ENCODE measurements at places on chromosomes 5 and 9.

GRCh38 chr9:134758949-134759607, 117.5 kb downstream of the COL5A1 start:
- DNase-seq = no peak

- DNase-seq = peak; percentile 45
Measured at GRCh38 chr5:178551059-178551458, 39.1 kb downstream of the COL23A1 start.

DNA sequence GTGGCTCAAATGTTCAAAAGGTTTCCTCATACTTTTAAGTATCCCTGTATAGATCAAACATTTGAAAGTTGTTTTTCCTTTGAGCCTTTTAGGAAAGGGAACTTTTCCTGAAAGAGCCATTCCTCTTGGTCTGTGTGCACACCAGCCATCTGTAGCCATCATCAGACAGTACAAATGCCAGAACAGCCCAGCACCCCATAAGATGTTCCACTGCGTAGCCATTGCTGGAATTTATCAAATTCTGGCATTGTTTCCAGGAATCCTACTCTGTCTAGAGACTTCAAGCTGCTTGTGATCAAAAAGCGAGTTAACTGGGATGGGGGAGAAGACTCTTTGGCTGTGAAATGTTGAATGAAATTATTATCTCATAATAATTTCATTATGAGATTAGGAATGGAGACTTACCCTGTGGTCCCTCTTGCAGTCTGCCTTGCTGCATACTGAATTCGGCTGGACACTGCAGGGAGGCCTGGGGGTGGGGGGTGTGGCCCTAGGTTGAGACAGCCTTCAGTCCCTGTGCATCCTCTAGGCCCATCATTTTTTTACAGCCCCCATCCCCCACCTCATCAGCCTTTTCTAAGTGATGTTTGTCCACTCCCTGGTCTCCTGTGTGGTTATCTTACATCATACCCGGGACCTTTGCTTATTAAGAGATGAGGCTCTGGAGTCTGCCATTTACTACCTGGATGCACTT, 99.8 kb downstream of the RALGPS1 start:
- no peak for DNase-seq

DNA sequence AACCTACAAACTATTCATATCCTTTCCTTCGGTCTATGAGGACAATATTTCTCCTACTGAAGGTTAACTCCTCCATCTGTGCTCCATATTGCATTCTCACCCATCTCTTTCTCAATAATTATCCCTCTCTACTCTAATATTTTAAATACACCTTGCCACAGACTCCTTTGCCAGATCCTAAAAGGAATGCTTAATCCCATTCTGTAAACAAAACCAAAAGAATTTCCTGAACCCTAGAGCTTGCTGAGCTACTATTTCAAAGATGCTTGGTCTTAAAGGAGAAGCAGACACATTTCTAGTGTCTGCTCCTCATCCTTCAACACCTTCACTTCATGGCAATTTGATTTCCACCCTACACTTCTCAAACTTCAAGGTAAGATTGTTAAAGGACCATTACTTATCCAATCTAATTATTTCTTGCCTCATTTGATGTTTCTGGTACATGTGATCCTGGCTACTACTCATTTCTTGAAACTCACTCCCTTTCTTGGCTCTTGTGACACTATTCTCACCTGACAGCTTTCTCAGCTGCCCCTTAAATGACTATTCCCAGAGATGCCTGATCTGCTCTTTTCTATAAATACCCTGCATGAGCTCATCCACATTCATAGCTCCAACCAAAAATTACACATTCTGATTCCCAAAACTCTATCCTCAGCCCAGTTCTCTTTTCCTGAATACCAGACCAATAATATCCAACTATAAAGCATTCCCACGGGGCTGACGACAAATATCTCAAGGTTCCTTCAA, 20.2 kb downstream of the HOMER1 start:
- peak; percentile 39 for DNase-seq

- no peak for DNase-seq
Measured at GRCh38 chr9:21121079-21121478, 20.6 kb downstream of the IFNW1 start.

DNA sequence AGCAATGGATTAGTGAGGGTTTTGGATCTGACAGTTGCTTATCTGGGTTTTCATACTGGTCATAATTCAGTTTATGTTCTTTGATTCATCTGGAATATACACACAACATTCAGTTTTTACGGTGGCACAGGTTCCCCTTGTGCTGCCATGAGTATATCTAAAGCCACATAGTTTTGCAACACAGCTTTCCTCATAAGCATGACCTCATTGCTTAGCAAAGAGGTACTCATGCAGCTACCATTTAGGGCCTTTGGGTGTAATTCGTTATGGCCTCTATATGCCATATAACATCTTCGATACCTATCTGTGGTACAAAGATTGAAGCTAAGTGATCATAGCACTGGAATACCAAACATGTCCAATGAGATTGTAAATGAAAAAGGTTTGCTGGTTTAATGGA, 2.9 kb upstream of the RBM22 start:
- DNase-seq = no peak

DNA sequence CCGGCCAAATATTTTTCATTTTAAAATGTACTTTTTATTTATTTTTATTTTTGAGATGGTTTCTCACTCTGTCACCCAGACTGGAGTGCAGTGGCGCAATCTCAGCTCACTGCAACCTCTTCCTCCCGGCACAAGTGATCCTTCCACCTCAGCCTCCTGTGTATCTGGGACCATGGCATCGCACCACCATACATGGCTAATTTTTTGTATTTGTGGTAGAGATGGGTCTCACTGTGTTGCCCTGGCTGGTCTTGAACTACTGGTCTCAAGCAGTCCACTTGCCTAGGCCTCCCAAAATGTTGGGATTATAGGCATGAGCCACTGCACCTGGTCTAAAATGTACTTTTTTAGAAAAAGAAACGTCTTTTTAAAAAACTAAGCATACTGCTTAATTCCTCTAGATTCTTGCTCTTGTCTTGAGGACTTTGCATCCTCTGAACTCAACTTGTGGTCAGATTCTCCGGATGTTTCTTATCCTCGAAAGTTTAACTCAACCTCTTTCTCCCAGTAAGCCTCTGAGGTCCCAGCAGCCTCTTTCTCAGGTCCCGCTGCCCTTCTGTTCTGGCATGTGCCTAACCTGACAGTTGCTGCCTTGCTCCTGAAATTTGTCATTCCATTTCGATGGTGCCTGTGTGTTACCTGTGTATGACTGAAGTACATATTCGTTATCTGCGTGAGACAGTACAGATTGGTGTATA, 63.0 kb downstream of the TRIO start:
- no peak for DNase-seq

- no peak for DNase-seq
Measured at GRCh38 chr9:137985637-137986071, 108.1 kb downstream of the CACNA1B start.

GRCh38 chr5:140927228-140927573, 1.1 kb downstream of the PCDHAC1 start:
- DNase-seq = no peak

- DNase-seq = no peak
Measured at GRCh38 chr9:129626625-129627284, 792 bp downstream of the NTMT1 start.

DNA sequence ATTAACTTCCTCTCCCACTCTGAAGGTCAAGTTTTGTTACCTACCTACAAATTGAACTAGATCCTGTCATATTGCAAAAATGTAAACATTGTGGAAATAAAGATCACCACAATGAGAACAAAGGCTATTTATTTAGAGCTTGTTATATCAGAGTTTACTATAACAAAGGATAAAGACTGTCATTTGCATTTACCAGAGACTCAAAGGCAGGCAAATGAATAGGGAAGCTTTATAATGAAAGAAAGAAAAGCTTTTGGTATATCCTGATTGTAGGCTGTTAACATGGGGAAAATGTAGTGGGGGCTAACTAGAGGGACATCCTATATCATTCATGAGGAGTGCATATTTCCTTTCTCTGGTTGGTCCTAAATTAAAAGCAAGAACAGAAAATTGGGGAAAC, 403.5 kb upstream of the TYRP1 start:
- DNase-seq = no peak

DNA sequence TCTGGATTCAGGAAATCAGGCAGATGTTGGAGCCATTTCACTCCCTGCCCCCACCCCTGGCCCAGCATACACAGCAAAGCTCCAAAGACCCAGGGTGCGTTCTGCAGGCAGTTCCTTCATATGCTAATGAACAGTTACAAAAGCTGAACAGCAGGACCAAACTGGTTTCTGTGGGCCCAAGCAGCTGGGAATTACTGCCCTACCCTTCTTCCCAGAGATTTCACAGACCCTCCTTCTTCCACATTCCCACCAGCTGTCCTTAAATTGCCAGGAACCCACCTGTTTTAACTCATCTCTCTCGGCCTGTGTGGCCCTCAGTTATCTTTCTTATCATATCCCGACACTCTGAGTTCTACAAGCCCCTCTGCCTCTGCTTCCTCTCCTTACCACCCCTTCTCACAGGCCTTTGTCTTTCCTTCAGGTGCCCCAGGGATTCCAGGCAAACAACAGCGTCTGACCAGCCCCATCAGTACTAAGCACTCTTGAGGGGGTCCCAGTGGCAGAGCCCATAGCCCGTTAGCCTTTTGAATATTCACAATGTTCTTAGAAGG, 10.6 kb upstream of the F2RL1 start:
- no peak for DNase-seq

DNA sequence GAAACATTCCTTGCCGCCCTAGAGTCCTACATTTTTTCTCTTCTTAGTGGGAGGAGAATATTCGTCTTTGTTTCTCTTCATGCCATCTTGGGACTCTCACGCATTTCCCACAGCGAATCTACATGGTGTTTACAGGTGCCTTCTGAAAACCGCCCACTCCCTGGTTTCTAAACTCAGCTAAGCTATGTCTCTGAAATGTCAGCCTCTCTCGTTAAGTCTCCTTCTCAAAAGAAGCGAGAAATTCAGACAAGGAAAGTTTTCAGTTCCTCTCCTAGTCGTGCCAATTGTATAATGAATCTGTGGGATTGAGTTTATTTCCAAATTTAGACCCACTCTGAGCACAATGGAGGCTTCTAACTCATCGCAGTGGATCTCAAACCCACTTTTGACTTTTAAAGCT, 186.8 kb upstream of the NFIB start:
- no peak for DNase-seq

- no peak for DNase-seq
Measured at GRCh38 chr5:137250421-137250820, 248.7 kb downstream of the SPOCK1 start.

- DNase-seq = no peak
Measured at GRCh38 chr9:70285246-70285645, 26.5 kb downstream of the SMC5 start.

DNA sequence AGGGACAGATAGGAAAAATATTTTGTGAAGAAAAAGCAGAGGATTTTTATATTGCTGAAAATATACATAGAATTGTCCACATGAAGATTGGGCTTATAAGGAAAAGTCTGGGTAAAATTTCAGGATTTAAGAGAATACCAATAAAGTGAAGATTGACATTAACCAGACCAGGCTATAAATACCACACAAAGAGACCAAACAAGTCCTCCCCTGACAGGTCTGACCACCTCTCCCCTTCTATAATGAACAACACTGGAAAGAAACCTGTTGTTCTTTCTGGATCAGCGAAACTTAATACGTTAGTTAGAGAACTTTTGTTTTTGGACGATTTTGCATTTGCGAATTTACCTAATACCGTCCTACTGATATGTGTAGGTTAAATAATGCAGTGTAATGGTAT, 138.3 kb downstream of the ISL1 start:
- peak; percentile 12 for DNase-seq

DNA sequence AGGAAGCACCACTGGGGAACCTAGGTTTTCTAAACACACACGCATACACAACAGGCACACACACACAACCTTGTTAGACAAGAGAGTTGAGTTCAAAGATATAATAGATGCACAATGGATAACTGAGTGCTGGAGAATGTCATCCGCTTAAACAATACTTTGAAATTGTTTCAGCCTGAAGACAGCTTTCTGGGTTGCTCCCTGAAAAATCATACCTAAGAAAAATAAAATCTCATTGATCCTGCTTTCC, 126.1 kb downstream of the TMEM161B start:
- DNase-seq = no peak

GRCh38 chr5:151909628-151910027, 15.0 kb downstream of the GLRA1 start:
- DNase-seq = no peak

DNA sequence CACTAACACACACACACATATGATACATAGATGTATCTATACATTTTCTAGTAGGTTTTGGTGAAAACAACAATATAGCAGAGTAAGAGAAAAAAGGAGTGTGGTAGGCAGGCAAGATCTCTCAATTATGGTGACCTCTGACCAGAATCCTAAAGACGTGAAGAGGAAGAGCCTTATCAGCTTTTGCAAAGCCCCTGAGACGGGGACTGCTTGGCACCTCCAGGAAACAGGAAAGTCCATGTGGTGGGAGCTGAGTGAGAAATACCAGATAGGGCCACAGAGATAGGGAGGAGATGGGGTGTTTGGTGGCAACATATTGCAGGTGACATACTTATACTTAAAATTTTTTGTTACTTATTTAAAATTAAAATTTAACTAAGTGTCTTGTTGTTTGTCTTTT, 39.9 kb upstream of the CTXN3 start:
- DNase-seq = no peak

- DNase-seq = no peak
Measured at GRCh38 chr9:86764671-86765343, 182.5 kb downstream of the GAS1 start.

- DNase-seq = no peak
Measured at GRCh38 chr5:140869555-140869886, 764 bp downstream of the PCDHA11 start.

GRCh38 chr5:161095953-161096352, 243.9 kb upstream of the ATP10B start:
- DNase-seq = no peak

- DNase-seq = no peak
Measured at GRCh38 chr5:169460896-169461295, 122.7 kb upstream of the SPDL1 start.

- peak; percentile 72 for DNase-seq
Measured at GRCh38 chr9:129276486-129277230, 98.6 kb upstream of the IER5L start.

GRCh38 chr5:25020454-25020853, 375.7 kb upstream of the CDH10 start:
- DNase-seq = no peak

GRCh38 chr5:6948562-6948961, 235.3 kb downstream of the TENT4A start:
- no peak for DNase-seq

GRCh38 chr5:54844905-54845566, 140.4 kb downstream of the ESM1 start:
- DNase-seq = peak; percentile 64

- DNase-seq = no peak
Measured at GRCh38 chr5:167950126-167950721, 341.2 kb upstream of the WWC1 start.

GRCh38 chr9:72633966-72634365, 112.6 kb downstream of the TMC1 start:
- no peak for DNase-seq

GRCh38 chr9:90287567-90288274, 354.9 kb downstream of the DIRAS2 start:
- DNase-seq = no peak

- no peak for DNase-seq
Measured at GRCh38 chr5:5293029-5293428, 129.4 kb upstream of the ICE1 start.

- no peak for DNase-seq
Measured at GRCh38 chr5:14672484-14673394, 8.2 kb downstream of the OTULIN start.

GRCh38 chr5:101284736-101285375, 381.8 kb upstream of the ST8SIA4 start:
- no peak for DNase-seq

GRCh38 chr5:149203921-149204441, 62.7 kb downstream of the ABLIM3 start:
- no peak for DNase-seq
